Right atrium auricular region (tissue), 2 donors: ENCODE measurements at places on chromosomes 11 and 22. TPM values are rescaled to one million over a fixed set of nuclear protein-coding genes. Genes with fewer than 3 reads are reported as not detected.

HSPB2 gene
- total RNA-seq = 13.0 TPM

OR4C16 gene
- total RNA-seq = not detected

PGA4 gene
- not detected for total RNA-seq

OR9G1 gene
- total RNA-seq = not detected

ADORA2A gene
- 5.9 TPM for total RNA-seq

OR52I1 gene
- not detected for total RNA-seq

ARHGAP20 gene
- 0.86 TPM for total RNA-seq

CASP5 gene
- total RNA-seq = not detected

TMEM191C gene
- 1.3 TPM for total RNA-seq

GRCh38 chr11:75796091-75796435, 18.9 kb upstream of the UVRAG start:
- H3K4me1 ChIP-seq = no peaks in the 10 kb centered on the region
- no peak overlapping the region for H3K27ac ChIP-seq
- no peak overlapping the region for H3K4me3 ChIP-seq
- no peak for DNase-seq

GRCh38 chr11:120097721-120098385, 40.1 kb downstream of the TRIM29 start:
- no peaks in the 10 kb centered on the region for H3K27me3 ChIP-seq
- DNase-seq = no peak
- no peak overlapping the region for H3K4me3 ChIP-seq
- no peaks in the 10 kb centered on the region for H3K36me3 ChIP-seq
- no peak overlapping the region for H3K27ac ChIP-seq

DNA sequence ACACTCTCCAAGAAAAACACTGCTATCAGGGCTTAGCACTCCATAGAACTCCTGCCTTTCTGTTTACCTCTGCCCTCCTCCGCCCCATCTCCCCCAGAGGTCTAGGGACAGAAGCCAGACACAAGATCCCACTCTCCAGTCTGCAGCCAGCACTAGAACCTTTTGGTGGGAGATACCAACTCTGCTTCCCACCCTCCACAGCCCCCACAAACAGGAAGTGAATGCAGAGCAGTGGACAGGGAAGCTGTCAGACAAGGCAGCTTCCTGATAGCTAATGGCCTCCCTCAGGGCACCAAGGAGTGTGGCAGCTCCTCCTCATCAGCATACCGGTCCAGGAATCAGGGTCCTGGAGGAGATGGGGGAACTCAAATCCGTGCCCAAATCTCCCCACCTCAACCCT, 5.1 kb downstream of the SCN4B start:
- no peak for DNase-seq
- H3K27me3 ChIP-seq = no peaks in the 10 kb centered on the region
- H3K4me1 ChIP-seq = no peaks in the 10 kb centered on the region
- H3K36me3 ChIP-seq = no peaks in the 10 kb centered on the region
- H3K4me3 ChIP-seq = no peak overlapping the region
- H3K27ac ChIP-seq = no peak overlapping the region

GRCh38 chr11:61054513-61054912, 47.8 kb upstream of the CD5 start:
- H3K4me1 ChIP-seq = no peaks in the 10 kb centered on the region
- H3K36me3 ChIP-seq = no peaks in the 10 kb centered on the region
- DNase-seq = no peak
- no peak overlapping the region for H3K4me3 ChIP-seq

DNA sequence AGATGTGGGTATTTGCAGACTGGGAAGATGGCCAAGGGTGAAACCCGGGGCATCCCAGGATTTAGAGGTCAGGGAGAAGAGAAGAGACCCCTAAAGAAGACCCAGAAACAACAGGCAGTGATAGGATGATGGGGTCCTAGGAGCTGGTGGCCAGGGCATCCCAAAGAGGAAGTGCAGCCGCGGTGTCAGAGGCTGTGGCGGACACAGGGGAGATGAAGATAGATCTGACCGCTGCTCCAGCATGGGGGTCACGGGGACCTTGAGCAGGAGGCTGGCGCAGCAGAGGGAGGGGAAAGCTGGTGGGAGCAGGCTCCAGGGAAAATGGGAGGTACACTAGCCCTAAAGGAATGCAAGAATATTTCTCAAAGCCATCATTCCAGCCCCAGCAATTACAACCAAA, 47.3 kb downstream of the CTTN start:
- H3K4me1 ChIP-seq = no peaks in the 10 kb centered on the region
- no peak overlapping the region for H3K27ac ChIP-seq
- no peak for DNase-seq
- no peak overlapping the region for H3K4me3 ChIP-seq
- no peaks in the 10 kb centered on the region for H3K36me3 ChIP-seq
- H3K27me3 ChIP-seq = no peaks in the 10 kb centered on the region

DNA sequence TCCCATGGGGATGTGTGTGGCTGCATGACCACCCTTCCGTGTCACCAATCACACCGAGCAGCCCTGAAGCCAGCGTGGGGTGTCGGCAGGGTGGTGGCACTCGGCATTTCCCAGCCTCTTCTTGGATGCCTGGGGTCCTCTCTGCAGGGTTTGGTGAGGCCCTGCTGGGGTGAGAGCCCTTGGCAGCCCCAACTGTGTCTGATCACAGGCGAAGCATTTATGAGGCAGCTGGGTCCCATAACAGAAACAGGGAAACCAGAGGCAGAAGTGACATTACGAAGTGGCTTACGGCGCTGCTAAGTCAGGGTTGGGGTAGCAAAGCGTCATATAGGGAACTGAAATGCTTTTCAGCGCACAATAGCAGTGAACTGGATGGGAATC, 92.3 kb upstream of the SEPTIN5 start:
- no peak overlapping the region for H3K4me3 ChIP-seq
- no peaks in the 10 kb centered on the region for H3K4me1 ChIP-seq
- no peak for DNase-seq
- H3K27me3 ChIP-seq = no peaks in the 10 kb centered on the region

- H3K36me3 ChIP-seq = peaks cover 2% of the 10 kb centered on the region
- peak; percentile 91 for DNase-seq
- no peaks in the 10 kb centered on the region for H3K27me3 ChIP-seq
- H3K27ac ChIP-seq = peak within 1 kb of the TSS; percentile 81
- H3K4me3 ChIP-seq = peak within 1 kb of the TSS; percentile 68
Observed at GRCh38 chr22:24592851-24593558, at the start of gene LRRC75B. Gene LRRC75B, minus strand, starts transcription at chr22:24593073. Its CDS starts 34 bp downstream, at chr22:24593039.

- no peak overlapping the region for H3K27ac ChIP-seq
- H3K27me3 ChIP-seq = no peaks in the 10 kb centered on the region
- H3K4me1 ChIP-seq = no peaks in the 10 kb centered on the region
- no peak for DNase-seq
Observed at GRCh38 chr11:61168800-61169199, 7.6 kb upstream of the VPS37C start.

GRCh38 chr11:70506658-70506970, 108.3 kb downstream of the CTTN start:
- H3K36me3 ChIP-seq = no peaks in the 10 kb centered on the region
- H3K4me3 ChIP-seq = no peak overlapping the region

GRCh38 chr11:2085251-2086066, 53.7 kb downstream of the IGF2 start:
- no peaks in the 10 kb centered on the region for H3K27me3 ChIP-seq
- no peak overlapping the region for H3K27ac ChIP-seq
- H3K4me3 ChIP-seq = no peak overlapping the region
- no peaks in the 10 kb centered on the region for H3K36me3 ChIP-seq
- DNase-seq = no peak
- H3K4me1 ChIP-seq = no peaks in the 10 kb centered on the region

DNA sequence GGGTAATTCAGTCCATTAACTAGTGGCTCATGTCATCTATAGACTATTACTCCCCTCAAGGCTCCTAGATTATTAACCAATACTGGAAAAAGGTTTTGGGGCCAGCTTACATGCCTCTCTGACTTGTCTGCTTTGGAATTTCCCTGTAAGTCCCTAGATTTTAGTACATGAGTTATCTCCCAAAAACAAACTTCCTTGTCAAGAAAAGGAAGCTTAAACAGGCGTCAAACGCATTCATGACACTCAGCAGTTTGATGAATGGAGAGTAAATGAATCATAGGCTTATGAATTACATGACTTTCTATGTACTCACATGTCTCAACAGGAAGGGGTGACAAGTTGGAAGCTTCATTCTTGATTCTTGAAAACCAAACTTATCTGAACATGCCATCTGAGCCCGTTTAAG, 70.8 kb downstream of the BLID start:
- H3K4me1 ChIP-seq = no peaks in the 10 kb centered on the region
- no peak for DNase-seq
- no peaks in the 10 kb centered on the region for H3K36me3 ChIP-seq
- H3K4me3 ChIP-seq = no peak overlapping the region

GRCh38 chr11:70523384-70524095, 125.2 kb downstream of the CTTN start:
- H3K36me3 ChIP-seq = no peaks in the 10 kb centered on the region
- no peak overlapping the region for H3K27ac ChIP-seq
- no peak for DNase-seq

- DNase-seq = peak; percentile 28
- no peaks in the 10 kb centered on the region for H3K4me1 ChIP-seq
- H3K36me3 ChIP-seq = no peaks in the 10 kb centered on the region
- no peak overlapping the region for H3K27ac ChIP-seq
Observed at GRCh38 chr11:134656861-134657540, 245.0 kb upstream of the B3GAT1 start.

DNA sequence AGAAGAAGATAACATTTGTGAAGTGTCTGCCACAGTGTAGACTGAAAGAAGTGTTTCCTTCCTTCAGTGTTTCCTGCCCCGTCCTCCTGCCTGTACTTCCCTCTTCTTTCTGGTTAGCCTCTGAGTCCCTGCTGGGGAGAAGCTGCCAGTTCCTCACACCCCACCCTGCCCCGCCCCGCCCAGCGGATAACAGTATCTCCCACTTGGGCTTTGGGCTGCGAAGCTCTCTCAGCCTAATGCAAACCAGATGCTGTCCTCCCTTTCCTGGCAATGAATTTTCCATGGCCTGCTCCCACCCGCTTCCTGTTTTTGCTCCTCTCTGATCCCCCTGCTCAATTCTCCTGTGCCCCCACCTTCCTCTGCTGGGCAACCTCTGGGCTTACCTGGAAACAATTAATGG, 5.2 kb upstream of the RAB3IL1 start:
- peak overlapping the region; percentile 87 for H3K27ac ChIP-seq
- H3K4me3 ChIP-seq = no peak overlapping the region
- H3K36me3 ChIP-seq = no peaks in the 10 kb centered on the region
- peaks cover 51% of the 10 kb centered on the region for H3K4me1 ChIP-seq

GRCh38 chr11:128563942-128564641, 23.3 kb downstream of the ETS1 start:
- no peaks in the 10 kb centered on the region for H3K27me3 ChIP-seq
- no peaks in the 10 kb centered on the region for H3K36me3 ChIP-seq
- DNase-seq = no peak
- no peak overlapping the region for H3K27ac ChIP-seq
- no peak overlapping the region for H3K4me3 ChIP-seq
- H3K4me1 ChIP-seq = peaks cover 12% of the 10 kb centered on the region

- peak overlapping the region; percentile 99 for H3K27ac ChIP-seq
- peak; percentile 99 for DNase-seq
- H3K27me3 ChIP-seq = no peaks in the 10 kb centered on the region
Observed at GRCh38 chr11:114162719-114163123, 103.2 kb downstream of the ZBTB16 start.

- H3K27me3 ChIP-seq = no peaks in the 10 kb centered on the region
- H3K4me3 ChIP-seq = peak within 1 kb of the TSS; percentile 71
- H3K27ac ChIP-seq = peak within 1 kb of the TSS; percentile 73
- DNase-seq = no peak
- no peaks in the 10 kb centered on the region for H3K36me3 ChIP-seq
Observed at GRCh38 chr11:8593935-8594909, at the start of gene STK33. Gene STK33, minus strand, starts transcription at chr11:8594228. Its CDS starts 119,323 bp downstream, at chr11:8474905.

DNA sequence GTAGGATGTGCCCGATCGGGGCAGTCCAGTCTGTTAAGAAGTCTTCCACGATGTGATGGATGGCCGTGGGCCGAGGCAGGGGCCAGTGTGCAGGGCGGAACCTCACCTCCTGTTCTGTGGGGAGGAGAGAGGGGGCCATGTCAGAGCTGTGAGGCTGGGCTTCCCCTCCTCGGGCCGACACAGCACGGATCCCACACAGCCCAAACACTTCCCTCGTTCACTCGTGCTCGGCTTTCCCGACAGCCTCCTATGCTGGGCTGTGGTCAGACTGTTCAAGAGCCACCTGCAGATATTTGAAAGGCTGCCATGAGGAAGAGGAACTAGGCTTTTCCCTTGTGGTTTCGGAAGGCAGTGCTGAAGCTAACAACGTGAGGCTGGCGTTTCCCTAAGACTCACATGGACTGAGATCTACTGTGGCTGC, 12.3 kb upstream of the TXN2 start:
- no peaks in the 10 kb centered on the region for H3K27me3 ChIP-seq
- H3K36me3 ChIP-seq = peaks cover 21% of the 10 kb centered on the region
- H3K4me3 ChIP-seq = no peak overlapping the region
- no peak for DNase-seq

- H3K27ac ChIP-seq = peak overlapping the region; percentile 81
- no peaks in the 10 kb centered on the region for H3K36me3 ChIP-seq
- H3K4me3 ChIP-seq = no peak overlapping the region
- no peak for DNase-seq
- H3K27me3 ChIP-seq = no peaks in the 10 kb centered on the region
Observed at GRCh38 chr11:124900464-124900863, 2.8 kb upstream of the ROBO4 start.

DNA sequence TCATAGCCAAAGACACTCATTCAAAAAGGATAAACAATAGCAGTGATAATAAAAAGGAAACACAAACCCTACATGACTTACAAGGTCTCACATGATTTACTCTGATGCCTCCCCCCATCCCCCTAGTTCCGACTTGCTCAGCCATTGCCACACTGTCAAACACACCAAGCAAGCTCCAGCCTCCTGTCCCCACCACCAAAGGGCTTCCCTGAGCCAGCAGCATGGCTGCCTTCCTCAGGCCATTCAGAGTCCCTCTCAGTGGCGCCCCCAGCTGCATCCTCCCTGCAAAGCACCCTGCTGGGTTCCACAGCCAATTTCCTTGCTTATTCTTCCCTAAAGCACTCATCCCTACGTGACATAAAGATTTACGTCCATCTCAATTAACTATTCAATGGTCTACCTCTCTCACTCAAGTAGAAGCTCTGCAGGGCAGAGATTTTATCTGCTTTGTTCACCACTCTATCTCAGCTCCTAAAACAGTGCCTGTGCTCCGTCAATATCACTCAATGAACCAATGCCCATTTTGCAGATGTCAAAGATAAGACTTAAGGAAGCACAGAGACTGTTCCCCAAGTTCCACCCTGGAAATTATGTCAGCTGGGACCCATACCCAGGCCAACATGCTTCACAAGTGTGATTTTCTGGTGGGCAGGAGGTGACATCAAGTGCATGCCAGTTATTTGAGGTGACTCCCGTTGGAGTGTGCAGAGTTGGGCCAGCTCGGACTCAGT, 106.9 kb downstream of the SYN3 start:
- H3K36me3 ChIP-seq = no peaks in the 10 kb centered on the region
- no peak overlapping the region for H3K4me3 ChIP-seq
- DNase-seq = no peak
- H3K4me1 ChIP-seq = no peaks in the 10 kb centered on the region

DNA sequence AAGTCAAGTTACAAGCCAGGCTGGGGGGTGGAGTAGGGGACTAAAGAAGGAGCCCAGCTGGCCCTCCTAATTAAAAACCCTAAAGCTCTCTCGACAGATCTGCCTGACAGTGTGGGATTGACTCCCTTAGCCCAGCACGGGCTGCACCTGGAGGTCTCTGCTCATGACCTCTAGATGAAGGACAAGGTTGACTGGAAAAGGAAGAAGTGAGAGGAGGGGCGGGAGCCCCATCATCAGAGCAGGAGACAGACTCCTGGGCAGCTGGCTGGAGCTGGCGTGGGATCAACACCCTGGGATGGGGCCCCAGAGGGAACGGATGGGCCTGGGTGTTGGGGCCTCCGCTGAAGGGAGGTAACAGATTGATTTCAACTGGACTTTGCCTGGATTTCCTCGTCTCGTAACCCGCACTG, 46.1 kb downstream of the RPUSD4 start:
- H3K4me1 ChIP-seq = no peaks in the 10 kb centered on the region
- H3K27me3 ChIP-seq = no peaks in the 10 kb centered on the region
- H3K4me3 ChIP-seq = no peak overlapping the region
- H3K36me3 ChIP-seq = no peaks in the 10 kb centered on the region
- no peak overlapping the region for H3K27ac ChIP-seq
- DNase-seq = no peak
